ENCODE measurements at places on chromosomes 16 and 17. TPM values are rescaled to one million over a fixed set of nuclear protein-coding genes. Genes with fewer than 3 reads are reported as not detected.

The PIGW gene
- total RNA-seq: 15.1 TPM

- no peaks in the 10 kb centered on the region for H3K36me3 ChIP-seq
- no peak overlapping the region for H3K4me3 ChIP-seq
- no peak for DNase-seq
- H3K4me1 ChIP-seq: peaks cover 65% of the 10 kb centered on the region
Measured at GRCh38 chr17:81404558-81405165, 9.4 kb downstream of the BAHCC1 start.

- peaks cover 33% of the 10 kb centered on the region for H3K4me1 ChIP-seq
- no peak overlapping the region for H3K4me3 ChIP-seq
- H3K27ac ChIP-seq: no peak overlapping the region
- no peak for DNase-seq
- H3K27me3 ChIP-seq: peaks cover 51% of the 10 kb centered on the region
- no peaks in the 10 kb centered on the region for H3K36me3 ChIP-seq
Measured at GRCh38 chr16:66431760-66432159, 4.7 kb downstream of the BEAN1 start.

The HAS3 gene
- 56.0 TPM for total RNA-seq

DNA sequence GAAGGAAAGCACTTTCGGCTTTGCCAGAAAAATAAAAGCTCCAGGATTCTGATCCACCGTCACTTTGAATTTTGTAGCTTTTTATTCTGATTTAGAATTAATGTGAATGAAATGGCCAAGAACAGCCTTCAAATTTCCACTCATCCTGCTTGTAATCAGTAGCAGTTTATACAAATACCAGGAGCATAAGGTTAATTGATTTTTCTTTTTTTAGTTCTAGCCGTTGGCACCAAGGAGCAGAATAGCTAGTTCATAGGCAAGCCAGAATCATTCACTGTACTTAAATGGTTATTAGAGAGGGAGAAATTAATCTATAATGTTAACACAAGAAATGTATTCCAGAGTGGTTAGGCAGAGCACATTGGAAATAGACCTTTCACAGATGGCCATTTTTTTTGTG lies 41.1 kb upstream of the CACNG5 start:
- peaks cover 9% of the 10 kb centered on the region for H3K4me1 ChIP-seq
- no peaks in the 10 kb centered on the region for H3K27me3 ChIP-seq
- peak overlapping the region; percentile 53 for H3K27ac ChIP-seq
- no peak for DNase-seq

GRCh38 chr17:45143094-45143670 lies 5.1 kb upstream of the HEXIM1 start:
- peaks cover 3% of the 10 kb centered on the region for H3K36me3 ChIP-seq
- no peak for DNase-seq
- peak overlapping the region; percentile 77 for H3K4me3 ChIP-seq
- H3K27me3 ChIP-seq: peaks cover 3% of the 10 kb centered on the region
- H3K4me1 ChIP-seq: peaks cover 28% of the 10 kb centered on the region

- DNase-seq: no peak
- H3K27ac ChIP-seq: peak overlapping the region; percentile 70
- peaks cover 7% of the 10 kb centered on the region for H3K4me1 ChIP-seq
Measured at GRCh38 chr16:19458722-19459379, 41.2 kb downstream of the TMC5 start.

DNA sequence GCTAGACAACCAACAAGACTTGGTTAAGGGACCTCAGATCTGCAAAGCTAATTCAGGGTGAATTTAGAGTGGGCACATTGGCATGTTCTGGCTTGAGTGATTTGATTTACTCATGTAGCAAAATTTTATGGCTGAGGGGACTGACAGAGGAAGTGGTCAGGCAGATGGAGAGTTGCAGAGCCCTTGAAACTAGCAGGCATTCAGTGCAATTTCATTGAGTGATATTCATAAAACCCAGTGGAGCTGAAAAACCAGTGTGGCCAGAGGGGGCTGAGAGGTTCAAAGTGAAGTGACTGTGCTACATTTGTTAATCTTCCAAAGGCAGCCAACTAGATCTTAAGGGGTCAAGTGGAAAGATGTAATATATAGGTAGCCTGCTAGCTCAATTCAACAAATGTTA lies 2.2 kb upstream of the TMEM94 start:
- no peak overlapping the region for H3K27ac ChIP-seq
- H3K4me1 ChIP-seq: peaks cover 16% of the 10 kb centered on the region

The KRT12 gene
- not detected for total RNA-seq

DNA sequence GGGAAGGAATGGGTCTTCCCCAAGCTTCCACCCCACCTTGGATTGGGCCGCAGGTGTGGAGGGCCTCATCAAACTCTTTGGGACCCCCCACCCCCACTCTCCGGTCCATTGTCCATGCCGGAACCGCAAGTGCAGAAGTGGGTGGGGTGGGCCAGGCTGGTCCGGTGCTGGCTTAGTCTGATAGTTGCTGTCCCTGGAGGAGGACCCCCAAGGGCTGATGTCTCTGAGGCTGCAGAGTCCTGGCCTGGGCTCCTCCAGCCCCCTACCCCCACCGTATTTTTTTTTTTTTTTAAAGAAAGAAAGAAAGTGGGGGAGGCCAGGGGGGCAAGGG lies 7.1 kb upstream of the ATXN7L3 start:
- no peak overlapping the region for H3K27ac ChIP-seq
- no peak overlapping the region for H3K4me3 ChIP-seq
- peaks cover 26% of the 10 kb centered on the region for H3K4me1 ChIP-seq
- no peaks in the 10 kb centered on the region for H3K27me3 ChIP-seq

GRCh38 chr16:12211870-12212690 lies 235.5 kb downstream of the SNX29 start:
- no peak overlapping the region for H3K4me3 ChIP-seq
- H3K27me3 ChIP-seq: no peaks in the 10 kb centered on the region
- peaks cover 34% of the 10 kb centered on the region for H3K4me1 ChIP-seq
- no peaks in the 10 kb centered on the region for H3K36me3 ChIP-seq
- no peak overlapping the region for H3K27ac ChIP-seq

The RAC3 gene
- total RNA-seq: 135 TPM

DNA sequence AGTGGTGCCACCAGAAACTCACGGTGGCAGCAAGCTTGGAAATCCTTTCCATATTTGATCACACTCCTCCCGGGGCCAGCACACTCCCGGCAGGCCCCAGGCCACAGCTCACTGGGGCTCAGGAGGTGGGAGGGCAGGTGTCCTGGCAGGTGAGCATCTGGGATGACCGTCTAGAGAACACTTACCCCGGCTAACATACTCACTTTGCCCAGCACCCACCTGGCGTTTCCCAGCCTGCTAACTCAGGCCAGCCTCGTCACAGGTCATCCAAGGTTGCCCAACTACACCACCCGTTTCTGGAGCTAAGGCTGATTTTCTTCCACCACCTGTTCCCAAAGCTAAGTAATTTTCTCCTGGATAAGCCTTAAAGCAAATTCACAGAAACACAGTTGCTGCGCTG lies 24.9 kb downstream of the FBXO31 start:
- H3K4me3 ChIP-seq: no peak overlapping the region
- no peaks in the 10 kb centered on the region for H3K4me1 ChIP-seq
- peaks cover 15% of the 10 kb centered on the region for H3K36me3 ChIP-seq
- no peak overlapping the region for H3K27ac ChIP-seq
- DNase-seq: no peak
- no peaks in the 10 kb centered on the region for H3K27me3 ChIP-seq

DNA sequence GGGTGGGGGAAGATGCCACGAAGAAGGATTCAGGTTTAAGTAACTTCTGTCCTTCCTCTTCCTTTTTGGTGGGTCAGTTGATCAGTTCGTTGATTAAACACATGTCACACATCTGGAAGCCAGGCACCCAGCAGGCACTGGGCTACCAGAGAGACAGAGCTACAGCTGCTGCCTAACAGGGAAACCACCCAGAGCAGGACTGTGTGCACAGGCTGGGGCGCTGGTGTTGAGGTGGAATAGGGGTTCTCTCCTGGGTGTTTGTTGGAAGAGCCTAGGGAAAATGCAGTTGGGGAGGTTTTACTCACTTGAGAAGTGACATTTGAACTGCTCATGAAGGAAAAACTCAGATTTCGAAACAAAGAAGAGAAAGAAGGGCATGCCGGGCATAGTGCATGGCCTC lies 152.4 kb downstream of the IRX5 start:
- no peak overlapping the region for H3K27ac ChIP-seq
- H3K4me3 ChIP-seq: no peak overlapping the region
- DNase-seq: no peak
- H3K36me3 ChIP-seq: no peaks in the 10 kb centered on the region
- H3K27me3 ChIP-seq: no peaks in the 10 kb centered on the region

- H3K27ac ChIP-seq: no peak overlapping the region
- peaks cover 22% of the 10 kb centered on the region for H3K27me3 ChIP-seq
- no peak overlapping the region for H3K4me3 ChIP-seq
- no peaks in the 10 kb centered on the region for H3K36me3 ChIP-seq
- peak; percentile 31 for DNase-seq
Measured at GRCh38 chr16:56600398-56600999, 7.9 kb upstream of the MT2A start.

DNA sequence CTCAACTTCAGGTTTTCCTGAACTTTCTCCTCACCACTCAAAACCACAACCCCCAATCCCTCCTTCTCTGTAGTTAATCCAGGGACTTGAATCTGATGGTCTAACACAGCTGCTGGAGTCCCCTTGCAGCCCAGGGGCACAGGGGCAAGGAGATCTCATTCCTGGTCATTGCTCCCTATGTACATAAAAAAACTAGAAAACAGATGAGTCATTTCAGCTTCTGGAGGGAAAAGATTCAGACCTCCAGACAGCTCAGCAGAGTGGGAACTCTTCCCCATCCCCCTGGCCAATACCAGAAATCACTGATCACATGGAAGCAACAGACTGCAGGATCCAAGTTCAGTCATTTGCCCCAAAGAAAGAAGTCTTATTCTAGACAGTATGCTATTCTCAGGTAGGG lies 62.1 kb downstream of the DYNLRB2 start:
- no peaks in the 10 kb centered on the region for H3K4me1 ChIP-seq
- no peak for DNase-seq
- H3K27me3 ChIP-seq: no peaks in the 10 kb centered on the region
- H3K4me3 ChIP-seq: no peak overlapping the region
- H3K36me3 ChIP-seq: 0 out of 2 replicates have a peak, but pooled peaks cover 3% of the 10 kb centered on the region

GRCh38 chr16:11610121-11610505 lies 23.4 kb upstream of the LITAF start:
- DNase-seq: no peak
- no peak overlapping the region for H3K27ac ChIP-seq
- peaks cover 51% of the 10 kb centered on the region for H3K27me3 ChIP-seq

DNA sequence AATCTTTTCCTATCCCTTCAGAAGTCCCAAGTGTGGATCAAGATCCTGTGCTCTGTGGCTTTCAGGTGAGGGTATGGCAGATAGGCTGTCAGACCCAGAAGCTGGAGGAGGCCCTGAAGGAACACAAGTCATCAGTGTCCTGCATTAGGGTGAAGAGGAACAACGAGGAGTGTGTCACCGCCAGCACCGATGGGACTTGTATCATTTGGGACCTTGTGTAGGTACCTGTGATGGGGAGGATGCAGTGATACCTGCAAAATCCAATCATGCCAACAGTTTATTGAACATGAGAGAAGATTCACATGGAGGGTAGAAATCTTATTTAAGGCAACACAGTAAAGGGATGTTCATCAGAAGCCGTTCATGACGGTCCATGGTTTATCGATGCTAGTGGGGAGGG lies 10.0 kb upstream of the USP43 start:
- no peak for DNase-seq
- H3K4me3 ChIP-seq: no peak overlapping the region
- no peak overlapping the region for H3K27ac ChIP-seq

The CACNG3 gene
- not detected for total RNA-seq

DNA sequence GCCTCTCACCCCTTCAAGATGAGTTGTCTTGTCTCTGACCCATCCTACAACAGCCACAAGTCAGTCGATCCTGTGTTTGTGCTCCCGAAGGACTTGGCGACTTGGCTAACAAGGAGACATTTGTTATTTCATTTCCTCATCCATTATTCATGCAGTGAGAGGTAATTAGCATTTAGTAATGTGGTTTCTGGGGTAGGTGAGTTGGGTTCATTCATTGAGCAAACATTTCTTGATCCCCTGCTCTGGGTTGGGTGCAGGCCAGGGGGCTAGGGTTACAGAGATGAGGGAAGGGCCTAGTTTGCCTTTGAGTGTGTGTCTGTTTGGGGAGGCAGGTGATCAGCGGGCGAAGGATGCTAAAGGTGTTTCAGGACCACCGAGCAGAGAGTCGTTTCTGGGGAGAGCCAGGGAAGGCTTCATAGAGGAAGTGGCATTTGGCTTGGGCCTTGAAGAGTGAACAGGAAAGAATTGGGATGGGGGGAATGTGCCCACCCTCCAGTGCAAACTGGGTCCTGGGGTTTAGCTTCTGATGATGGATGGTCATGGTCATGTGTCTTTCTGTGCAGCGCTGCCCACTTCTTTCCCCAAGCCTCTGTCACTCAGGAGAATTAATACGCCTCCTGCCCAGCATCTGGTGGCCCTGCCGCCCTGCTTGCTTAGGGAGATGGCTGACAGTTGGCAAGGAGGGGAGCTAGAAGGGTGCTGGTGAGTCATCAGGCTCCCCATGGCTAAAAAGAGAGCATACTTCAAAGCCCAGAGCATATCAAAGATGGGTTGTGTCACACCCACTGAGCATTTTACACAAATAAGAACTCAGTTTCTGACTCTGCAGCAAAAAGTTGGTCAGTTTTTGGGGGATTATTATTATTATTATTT lies 38.5 kb downstream of the MSI2 start:
- H3K4me3 ChIP-seq: no peak overlapping the region
- peaks cover 38% of the 10 kb centered on the region for H3K4me1 ChIP-seq
- H3K27me3 ChIP-seq: no peaks in the 10 kb centered on the region
- no peak for DNase-seq
- peaks cover 32% of the 10 kb centered on the region for H3K36me3 ChIP-seq
- peak overlapping the region; percentile 78 for H3K27ac ChIP-seq

GRCh38 chr17:73050797-73051196 lies 41.7 kb downstream of the SLC39A11 start:
- H3K27me3 ChIP-seq: no peaks in the 10 kb centered on the region
- no peak overlapping the region for H3K4me3 ChIP-seq
- H3K27ac ChIP-seq: no peak overlapping the region
- no peaks in the 10 kb centered on the region for H3K36me3 ChIP-seq
- H3K4me1 ChIP-seq: no peaks in the 10 kb centered on the region
- DNase-seq: no peak

GRCh38 chr17:69357701-69358100 lies 30.8 kb upstream of the ABCA5 start:
- H3K36me3 ChIP-seq: no peaks in the 10 kb centered on the region
- no peaks in the 10 kb centered on the region for H3K27me3 ChIP-seq
- peaks cover 18% of the 10 kb centered on the region for H3K4me1 ChIP-seq
- H3K27ac ChIP-seq: no peak overlapping the region

Data from WTC11 (cell line).